ENCODE measurements at places on chromosomes 1 and 21. TPM values are rescaled to one million over a fixed set of nuclear protein-coding genes. Genes with fewer than 3 reads are reported as not detected.
A peak's percentile ranks its signal among the peaks of the same experiment; 100 is the strongest.

REN gene
- not detected for total RNA-seq

IL20 gene
- total RNA-seq, result not detected

SYDE2 gene
- 4.2 TPM for total RNA-seq

FCGR1A gene
- not detected for total RNA-seq

DNA sequence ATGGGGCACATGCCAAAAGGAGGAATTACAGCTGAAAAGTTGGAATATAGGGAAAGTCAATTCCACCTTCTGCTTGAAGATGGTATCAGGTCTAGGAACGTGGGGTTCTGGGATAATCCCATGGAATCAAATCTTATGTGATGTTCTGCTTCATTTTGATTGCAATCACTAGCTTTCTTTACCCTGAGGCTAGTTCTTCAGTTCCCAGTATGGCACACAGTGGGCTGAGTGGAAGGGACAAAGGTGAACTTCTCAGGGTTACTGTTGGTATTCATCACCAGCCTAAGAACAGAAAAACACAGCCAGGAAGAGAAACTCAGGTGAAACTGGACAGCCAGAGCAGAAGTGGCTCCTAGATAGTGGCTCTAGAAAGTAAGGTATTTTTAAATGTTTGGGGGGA, 117.8 kb downstream of the TNFSF18 start:
- peak; percentile 46 for DNase-seq

DNA sequence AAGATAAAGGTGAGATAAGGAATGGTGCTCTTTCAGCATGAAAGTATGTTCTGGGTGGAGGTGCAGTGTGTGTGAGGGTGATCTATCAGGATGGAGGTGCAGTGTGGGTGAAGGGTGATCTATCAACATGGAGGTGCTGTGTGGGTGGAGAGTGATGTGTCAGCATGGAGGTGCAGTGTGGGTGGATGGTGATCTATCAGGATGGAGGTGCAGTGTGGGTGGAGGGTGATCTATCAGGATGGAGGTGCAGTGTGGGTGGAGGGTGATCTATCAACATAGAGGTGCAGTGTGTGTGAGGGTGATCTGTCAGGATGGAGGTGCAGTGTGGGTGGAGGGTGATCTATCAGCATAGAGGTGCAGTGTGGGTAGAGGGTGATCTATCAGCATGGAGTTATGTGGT, 12.3 kb upstream of the MAP10 start:
- DNase-seq, result no peak

- DNase-seq, result peak; percentile 83
Observed at GRCh38 chr21:46634966-46635323, 529 bp upstream of the PRMT2 start.

- no peak for DNase-seq
Observed at GRCh38 chr1:246365708-246366107, 141.4 kb downstream of the SMYD3 start.

- no peak for DNase-seq
Observed at GRCh38 chr1:157995583-157996169, 2.2 kb downstream of the KIRREL1 start.

DNA sequence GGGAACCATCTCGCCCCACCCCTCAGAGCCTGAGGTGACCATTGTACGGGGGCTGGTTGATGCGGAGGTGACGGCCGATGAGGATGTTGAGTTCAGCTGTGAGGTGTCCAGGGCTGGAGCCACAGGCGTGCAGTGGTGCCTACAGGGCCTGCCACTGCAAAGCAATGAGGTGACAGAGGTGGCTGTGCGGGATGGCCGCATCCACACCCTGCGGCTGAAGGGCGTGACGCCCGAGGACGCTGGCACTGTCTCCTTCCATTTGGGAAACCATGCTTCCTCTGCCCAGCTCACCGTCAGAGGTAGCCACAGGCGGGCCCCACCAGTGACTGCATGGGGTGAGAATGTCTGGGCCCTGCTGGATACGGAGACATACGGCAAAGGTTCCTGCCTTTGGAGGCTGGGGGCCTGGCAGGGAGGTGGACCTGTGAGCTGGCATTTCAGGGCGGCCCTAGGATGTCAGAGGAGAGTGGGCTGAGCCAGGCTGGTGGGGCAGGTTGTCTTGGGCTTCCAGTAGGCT, 98.5 kb downstream of the TRIM11 start:
- DNase-seq, result no peak

- DNase-seq, result peak; percentile 93
Observed at GRCh38 chr1:67735806-67736627, 51.0 kb downstream of the GADD45A start.

GRCh38 chr1:147246044-147246690, 3.7 kb downstream of the CHD1L start:
- DNase-seq, result no peak

DNA sequence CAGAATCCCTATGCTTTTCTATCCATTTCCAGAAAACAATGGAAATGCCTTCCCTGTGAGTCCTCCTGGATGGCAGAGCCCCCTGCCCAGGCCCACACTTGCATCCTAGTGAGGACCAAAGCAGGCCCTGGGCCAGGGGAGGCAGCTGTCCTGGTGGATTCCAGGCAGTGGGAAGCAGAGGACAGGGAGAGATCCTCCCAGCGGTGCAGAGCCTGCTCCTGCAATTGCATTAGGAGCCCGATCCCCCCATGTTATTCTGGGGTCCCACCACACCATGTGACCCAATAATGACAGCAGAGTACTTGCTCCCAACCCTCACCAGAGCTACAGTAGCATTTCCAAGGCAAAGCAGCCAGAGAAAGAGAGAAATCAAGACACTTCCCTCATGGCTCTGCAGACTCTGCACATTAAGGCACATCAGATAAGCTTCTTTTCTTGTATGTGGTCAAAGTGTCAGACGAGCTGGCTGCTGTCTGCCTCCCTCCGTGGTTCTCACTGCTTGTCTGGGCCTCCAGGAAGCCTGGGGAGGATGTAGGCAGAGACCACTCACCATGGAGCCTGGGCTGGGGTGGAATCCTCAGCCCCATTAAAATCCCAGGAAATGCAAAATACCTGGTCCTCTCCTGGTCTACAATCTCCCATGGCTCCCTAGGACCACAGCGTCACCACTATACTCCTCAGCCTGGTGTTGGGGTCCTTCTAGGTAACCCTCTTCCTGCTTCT, 54.9 kb upstream of the RUNX3 start:
- DNase-seq, result no peak

All from A172 (cell line).